H54 (cell line): ENCODE measurements at places on chromosomes 5 and 9.

DNA sequence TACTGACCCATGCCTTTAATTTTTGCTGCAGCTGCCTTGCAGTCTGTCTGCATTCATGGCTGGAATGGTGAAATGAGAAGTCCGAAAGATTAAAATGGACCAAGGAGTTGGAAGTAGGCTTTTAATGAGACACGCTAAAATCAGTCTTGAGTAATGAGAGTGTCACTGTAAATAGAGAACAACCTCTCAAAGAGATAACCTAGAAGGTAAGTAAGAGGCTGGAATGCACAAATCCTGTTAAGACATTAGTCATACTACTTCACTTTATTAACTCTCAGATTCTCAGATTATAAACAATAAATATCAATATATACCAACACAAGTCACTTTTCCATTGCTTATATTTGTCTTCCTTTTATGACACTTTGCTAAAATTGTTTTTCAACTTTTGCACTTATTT is 880.6 kb upstream of the C9orf72 start:
- DNase-seq: no peak

- no peak for DNase-seq
These were observed 2.4 kb upstream of the RXFP3 start for GRCh38 chr5:33933723-33934169.

DNA sequence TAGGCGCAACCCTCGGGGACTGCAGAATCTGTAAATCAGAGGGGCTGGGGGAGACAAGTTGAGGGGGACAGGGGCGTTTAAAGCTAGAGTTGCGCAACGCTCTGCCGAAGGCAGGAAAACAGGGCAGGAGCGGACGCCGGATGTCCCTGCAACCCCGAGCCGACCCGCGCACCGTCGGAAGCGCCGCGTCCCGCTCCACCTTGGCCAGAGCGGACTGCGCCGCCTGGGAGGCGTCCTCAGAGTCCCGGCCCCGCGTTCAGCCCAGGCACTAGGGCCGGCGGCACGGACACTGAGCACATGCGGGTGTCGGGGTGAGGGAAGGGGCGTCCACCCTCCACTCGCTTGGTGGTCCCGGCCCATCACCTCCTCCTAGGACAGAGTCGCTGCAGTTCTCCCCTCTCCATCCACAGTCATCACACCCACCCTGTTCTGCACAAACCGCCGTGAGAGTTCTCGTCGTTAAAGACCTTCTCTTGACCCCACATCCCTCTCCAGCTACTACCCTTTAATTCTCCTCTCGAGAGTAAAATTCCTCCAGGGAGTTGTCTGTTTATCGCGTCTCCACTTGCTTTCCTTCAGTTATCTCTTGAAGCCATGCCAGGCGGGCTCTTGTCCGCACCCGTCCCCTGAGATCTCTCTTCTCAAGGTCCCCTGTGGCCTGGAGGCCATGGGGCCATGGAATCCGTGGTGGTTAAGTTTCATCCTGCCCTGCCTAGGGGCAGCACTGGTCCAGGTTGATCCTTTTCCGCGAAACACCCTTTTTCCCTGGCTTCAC is 796 bp upstream of the PDLIM7 start:
- DNase-seq: no peak

GRCh38 chr9:7935681-7936080 is 136.1 kb upstream of the DMAC1 start:
- DNase-seq: no peak

DNA sequence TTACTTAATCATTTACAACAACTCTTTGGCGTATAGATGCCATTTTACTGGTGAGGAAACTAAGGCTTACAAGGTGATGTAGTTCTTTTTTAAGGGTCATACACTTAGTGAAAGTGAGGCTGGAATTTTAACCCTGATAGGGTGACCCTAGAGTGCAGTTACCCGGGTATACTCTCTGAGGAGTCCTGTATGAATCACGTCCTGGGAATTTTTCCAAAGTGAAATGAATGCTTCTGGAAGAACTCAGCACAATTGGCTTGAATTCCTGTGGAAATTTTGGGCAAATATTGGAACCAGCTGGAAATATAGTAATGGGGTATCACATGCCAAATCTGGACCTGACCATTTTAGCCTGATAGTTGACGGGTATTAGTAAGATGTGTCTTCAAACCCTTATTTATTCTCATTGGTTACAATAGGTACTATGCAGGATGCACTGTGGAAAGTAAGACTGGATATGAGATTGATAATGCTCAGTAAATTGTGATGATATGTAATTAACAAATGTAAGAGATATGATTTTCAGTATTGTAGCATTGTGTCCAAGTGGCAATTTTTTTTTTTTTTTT is 14.8 kb downstream of the SUB1 start:
- DNase-seq: peak; percentile 55

DNA sequence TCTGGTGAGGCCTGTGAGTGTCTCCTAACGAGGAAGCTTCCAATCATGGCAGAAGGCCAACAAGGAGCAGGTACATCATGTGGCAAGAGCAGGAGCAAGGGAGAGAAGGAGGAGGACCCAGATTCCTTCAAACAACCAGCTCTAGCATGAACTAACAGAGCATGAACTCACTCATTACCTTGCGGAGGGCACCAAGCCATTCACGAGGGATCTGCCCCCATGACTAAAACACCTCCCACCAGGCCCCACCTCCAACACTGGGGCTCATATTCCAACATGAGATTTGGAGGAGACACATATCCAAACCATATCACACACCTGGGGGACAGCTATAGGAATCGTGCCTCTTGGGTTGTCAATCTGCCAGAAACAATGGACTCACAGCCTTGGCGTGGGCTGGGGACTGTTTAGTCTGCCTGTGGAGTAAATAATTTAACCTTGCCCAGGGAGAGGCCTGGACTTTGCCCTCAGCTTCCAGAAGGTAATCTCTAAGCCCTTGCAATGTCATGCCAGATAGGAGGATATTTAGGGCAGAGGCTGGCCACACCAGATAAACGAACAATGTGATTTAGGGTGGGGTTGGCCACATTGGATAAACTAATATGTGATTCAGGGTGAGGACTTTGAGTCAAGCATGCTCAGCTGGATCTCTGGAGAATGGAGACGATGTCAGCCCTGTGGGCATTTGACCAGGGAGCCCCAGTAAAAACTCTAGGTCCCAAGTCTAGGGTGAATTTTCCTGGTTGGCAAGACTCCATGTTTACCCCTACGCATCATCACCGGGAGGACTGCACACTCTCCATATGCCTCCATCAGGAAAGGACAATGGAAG is 13.6 kb upstream of the VDAC1 start:
- DNase-seq: no peak

GRCh38 chr9:9556865-9557803 is 1055.7 kb downstream of the PTPRD start:
- DNase-seq: no peak

DNA sequence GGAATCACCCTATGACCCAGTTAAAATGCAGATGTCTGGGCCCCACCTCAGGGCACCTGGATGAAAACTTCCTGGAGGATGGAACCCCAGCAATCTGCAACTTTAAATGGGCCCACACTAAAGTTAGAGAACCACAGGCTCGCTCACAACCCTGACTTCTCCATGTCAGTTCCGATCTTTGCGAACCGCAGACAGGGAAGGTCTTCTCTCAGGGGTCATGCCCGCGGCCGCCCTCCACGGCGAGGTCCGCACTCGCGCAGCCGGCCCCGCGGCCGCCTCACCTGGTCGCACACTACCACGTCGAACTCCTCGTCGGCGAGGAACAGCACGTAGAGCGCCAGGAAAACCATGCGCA is 499 bp downstream of the ALG2 start:
- DNase-seq: peak; percentile 17

DNA sequence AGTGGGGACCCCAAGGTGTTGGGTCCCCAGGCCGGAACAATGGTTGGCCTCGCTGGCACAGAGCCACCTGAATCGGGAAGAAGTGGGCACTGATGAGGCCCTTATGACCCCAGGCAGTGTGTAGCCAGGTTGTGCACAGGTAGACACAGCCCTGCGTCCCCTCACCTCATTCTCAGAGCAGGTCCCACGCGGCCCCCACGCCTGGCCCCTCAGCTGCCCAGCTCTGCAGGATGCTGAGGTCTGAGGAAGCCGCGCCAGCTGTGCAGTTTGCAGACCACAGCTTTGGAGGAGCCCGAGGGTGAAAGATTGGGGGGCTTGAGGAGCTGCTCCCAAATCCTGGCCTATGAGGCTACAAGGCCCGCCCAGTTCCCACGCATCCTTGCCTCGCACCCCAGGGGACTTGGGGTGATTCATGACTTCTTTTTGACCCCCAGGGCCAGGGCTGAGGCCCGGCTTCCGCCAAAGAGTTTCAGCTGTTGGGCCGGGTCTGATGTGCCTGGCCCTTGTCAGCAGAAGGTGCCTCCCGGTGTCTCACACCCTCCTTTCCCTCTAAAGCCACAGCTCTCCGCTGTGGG is 87.8 kb upstream of the PHYKPL start:
- no peak for DNase-seq

DNA sequence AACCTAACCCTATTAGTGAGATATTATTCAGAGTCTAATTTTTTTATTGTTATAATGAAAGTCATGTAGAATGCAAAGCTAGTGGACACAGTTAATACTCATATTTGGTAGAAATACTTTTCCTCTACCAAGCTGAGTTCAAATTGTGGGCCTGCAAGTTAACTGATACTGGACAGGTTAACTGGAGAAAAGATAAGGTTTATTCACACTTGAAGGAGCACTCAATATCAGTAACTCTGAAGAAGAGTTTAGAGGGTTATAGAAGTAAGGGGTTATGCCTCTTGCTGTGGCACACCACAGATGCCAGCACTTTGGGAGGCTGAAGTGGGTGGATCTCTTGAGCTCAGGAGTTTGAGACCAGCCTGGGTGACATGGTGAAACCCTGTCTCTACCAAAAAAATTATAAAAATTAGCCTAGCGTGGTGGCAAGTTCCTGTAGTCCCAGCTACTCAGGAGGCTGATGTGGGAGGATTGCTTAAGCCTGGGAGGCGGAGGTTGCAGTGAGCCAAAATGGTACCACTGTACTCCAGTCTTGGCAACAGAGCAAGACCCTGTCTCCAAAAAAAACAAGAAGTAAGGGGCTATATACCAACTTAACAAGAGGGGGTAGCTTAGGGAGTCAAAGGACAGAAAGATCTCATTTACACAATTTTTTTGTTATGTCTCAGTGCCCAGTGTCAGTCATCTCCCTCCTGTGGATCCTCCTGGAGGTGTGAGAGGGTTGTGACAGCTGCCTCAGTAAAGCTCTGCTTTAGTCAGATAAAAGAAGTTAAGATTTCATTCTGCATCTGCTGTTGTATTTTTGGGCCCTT is 121.2 kb upstream of the GRHPR start:
- no peak for DNase-seq

- peak; percentile 32 for DNase-seq
These were observed 9.3 kb upstream of the PFDN1 start for GRCh38 chr5:140312067-140312790.

- no peak for DNase-seq
These were observed 47.3 kb downstream of the WNK2 start for GRCh38 chr9:93231121-93231694.

DNA sequence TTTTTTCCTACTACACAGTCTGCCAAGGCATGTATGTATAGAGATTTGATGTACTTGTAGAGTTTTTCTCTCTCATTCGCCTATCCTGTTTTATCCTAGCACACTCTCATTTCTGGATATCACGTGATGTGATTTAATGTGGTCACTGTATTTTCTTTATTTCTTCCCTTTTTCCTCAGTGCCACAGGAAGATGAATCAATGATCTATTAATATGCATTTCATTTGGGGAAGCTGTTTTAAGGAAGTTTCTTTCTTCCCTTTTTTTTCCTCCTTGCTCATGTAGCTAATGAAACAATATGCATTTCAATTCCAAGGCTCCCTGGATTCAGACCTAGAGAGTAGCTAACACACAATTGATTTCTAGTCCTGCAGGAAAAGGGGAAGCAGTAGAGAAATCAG is 506.3 kb upstream of the WWC1 start:
- no peak for DNase-seq

GRCh38 chr5:107404595-107405374 is 266.0 kb downstream of the EFNA5 start:
- DNase-seq: no peak

DNA sequence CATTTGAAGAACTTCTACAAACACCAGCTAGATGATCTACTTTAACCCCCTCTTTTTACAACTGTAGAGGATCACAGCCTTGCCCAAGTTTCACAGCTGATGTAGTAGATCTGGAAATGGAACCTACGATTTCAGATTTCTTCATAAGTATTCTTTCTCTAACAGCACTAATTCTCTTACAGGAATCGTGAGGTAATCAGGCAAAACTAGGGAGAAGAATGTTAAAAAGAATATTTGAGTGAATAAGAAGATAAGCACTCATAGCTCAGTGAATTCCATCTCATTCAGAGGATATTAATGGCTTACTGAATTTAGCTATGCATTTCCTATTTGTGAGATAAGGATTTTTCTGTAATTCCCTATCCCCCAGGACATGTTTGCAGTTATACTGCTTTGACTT is 42.1 kb downstream of the NADK2 start:
- no peak for DNase-seq

GRCh38 chr5:122896598-122897282 is 51.3 kb downstream of the SNX24 start:
- no peak for DNase-seq

DNA sequence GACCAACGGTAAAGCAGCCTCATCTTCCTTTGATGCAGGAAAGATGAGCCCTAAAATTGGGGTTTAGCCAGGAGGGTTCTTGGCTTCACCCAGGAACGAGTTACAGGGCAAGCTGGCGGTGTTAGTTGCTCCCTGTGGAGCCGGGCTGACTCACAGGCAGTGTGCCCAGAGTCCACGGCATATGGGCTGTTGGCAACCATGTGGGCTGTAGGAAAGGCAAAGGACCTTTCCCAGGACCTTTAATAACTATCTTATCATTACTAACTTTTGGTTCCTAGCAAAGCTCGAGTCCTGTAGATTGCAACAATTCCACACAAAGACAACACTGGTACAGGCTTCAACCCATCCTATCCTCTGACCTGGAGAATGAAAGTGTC is 29.8 kb upstream of the CLPTM1L start:
- peak; percentile 91 for DNase-seq

- no peak for DNase-seq
These were observed 241.4 kb upstream of the SLC24A2 start for GRCh38 chr9:20030221-20030620.

GRCh38 chr5:81305785-81306184 is 4.4 kb downstream of the ZCCHC9 start:
- no peak for DNase-seq

DNA sequence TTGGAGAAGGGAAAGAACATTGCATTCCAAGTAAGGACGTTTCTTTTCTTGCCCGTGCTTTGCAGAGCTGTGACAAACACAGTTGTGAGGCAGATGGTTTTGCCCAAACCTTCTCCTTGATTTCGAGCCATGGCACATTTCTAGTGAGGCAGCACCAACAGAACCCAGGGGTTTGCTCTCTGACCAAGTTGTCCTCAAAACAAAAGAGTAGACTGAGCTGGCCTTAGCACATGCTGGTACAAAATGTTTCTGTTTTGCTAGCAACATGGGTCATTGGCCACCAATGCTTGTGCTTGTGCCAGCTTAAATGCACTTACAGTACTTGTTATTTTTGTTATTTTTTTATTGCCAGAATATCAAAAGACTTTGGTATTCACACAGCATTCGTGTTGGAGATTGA is 328.8 kb downstream of the GADD45G start:
- no peak for DNase-seq

GRCh38 chr5:138964647-138965201 is 89.6 kb upstream of the LRRTM2 start:
- DNase-seq: no peak
